ENCODE measurements at places on chromosomes 7 and 10.

- no peak for DNase-seq
Observed at GRCh38 chr7:37770838-37771237, 77.6 kb upstream of the NME8 start.

- no peak for DNase-seq
Observed at GRCh38 chr10:4208499-4208898, 423.5 kb upstream of the KLF6 start.

- no peak for DNase-seq
Observed at GRCh38 chr7:67777119-67777518, 780.5 kb downstream of the TYW1 start.

GRCh38 chr10:11765141-11765540, 23.0 kb downstream of the ECHDC3 start:
- no peak for DNase-seq

GRCh38 chr7:120852700-120853099, 5.2 kb downstream of the TSPAN12 start:
- DNase-seq: no peak

DNA sequence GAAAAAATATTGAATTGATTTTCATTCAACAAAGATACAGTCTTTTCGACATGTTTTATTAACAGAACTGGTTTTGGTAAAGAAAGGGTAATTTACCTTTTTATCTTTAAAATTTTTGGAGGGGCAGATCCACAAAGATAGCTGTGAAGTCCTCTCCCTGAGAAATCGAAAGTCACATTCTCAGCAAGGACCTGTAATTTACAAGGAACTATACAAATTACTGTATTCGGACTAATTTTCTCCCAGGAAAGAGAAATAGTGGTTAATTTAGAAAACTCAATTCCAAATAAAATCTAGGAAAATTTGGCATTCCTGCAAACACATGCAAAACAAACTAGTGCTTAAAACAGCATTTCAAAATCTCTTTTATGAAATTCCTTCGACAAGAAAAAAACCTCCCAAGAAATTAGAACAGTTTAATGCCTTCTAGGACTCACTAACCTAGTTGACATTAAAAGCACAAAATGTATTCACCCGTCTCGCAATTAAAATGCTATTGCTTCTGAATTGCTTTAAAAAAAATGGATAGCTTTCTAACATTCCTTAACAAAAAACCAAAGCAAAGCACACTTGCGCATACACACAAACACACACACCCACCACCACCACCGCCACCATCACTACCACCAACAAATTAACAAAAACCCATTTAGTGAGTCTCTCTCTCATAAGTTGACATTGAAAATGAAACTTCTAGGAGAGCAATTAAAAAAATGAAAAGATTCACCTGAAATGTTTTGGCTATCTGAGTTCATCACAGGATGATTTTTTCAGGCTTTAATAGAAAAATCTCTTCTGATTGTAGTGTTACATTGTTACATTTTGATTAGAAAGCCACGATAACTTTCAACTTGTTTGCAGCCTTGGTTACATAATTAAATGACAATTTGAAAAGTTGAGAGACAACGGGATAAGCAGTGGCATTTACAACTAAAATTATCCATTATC, 4.0 kb upstream of the NKX2-3 start:
- no peak for DNase-seq

DNA sequence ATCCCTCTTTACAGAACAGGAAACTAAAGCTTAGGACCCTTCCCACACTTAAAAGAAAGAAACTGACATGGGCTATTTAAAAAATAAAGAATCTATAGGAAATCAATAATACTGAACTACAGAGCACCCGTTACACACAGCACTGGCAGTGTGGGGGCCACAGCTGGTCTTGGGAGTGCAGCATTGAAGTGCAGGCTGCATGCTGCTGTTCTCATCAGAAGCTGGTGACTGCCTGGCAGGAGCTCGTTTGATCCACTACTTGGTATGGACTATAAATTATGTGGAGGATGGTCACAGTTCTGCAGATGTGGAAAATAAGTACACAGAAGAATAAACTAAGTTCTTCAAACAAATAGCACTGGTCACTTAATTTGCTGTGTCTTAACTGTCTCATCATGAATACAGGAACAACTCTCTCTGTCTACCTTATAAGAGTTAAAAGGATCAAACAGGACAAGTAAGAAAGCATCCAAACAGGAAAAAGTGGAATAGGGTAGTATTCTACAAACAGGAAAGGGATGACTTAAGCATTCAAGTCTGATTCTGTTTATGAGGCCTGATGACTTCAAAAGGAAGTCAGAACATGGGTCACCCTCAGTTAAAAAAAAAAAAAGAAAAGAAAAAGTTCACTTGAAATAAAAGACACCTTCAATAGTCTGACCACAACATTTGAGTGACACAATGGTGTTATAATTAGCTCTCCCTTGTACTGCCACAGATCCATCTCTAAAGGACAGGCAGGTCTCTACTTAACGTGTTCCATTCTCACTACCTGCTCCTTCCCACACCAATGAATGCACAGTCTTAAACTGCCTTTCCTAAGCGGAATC, 21.0 kb downstream of the DOCK4 start:
- no peak for DNase-seq

DNA sequence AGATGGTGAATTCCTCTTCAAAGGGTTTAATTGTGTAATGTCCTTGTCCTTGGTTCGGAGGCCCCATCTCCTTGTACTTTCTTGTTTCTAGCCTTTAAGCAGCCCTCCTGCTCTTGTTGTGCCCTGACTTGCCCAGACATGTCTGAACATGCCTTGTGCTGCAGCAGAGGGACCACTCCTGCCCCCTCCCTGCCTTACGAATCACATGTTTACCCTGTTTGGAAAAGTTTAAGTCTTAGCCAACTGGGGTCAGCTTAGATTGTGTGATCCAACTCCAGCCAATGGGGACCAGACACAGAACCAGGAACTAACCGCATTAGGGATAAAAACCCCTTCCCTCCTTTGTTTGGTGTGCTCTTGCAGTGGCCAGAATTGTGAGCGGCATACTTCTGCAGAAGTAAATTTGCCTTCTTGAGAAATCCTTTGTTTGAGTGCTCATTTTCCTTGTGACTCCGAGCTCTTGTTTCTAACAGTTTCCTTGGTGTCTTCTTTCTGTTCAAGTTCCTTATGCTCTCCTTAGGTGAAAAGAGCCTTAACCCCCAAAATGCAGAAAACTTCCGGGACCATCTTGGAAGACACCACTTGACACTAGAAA, 29.4 kb downstream of the CLRN3 start:
- peak; percentile 3 for DNase-seq

GRCh38 chr10:60570272-60570865, 180.7 kb upstream of the ANK3 start:
- DNase-seq: no peak

- no peak for DNase-seq
Observed at GRCh38 chr10:16752099-16752498, 65.1 kb downstream of the RSU1 start.

DNA sequence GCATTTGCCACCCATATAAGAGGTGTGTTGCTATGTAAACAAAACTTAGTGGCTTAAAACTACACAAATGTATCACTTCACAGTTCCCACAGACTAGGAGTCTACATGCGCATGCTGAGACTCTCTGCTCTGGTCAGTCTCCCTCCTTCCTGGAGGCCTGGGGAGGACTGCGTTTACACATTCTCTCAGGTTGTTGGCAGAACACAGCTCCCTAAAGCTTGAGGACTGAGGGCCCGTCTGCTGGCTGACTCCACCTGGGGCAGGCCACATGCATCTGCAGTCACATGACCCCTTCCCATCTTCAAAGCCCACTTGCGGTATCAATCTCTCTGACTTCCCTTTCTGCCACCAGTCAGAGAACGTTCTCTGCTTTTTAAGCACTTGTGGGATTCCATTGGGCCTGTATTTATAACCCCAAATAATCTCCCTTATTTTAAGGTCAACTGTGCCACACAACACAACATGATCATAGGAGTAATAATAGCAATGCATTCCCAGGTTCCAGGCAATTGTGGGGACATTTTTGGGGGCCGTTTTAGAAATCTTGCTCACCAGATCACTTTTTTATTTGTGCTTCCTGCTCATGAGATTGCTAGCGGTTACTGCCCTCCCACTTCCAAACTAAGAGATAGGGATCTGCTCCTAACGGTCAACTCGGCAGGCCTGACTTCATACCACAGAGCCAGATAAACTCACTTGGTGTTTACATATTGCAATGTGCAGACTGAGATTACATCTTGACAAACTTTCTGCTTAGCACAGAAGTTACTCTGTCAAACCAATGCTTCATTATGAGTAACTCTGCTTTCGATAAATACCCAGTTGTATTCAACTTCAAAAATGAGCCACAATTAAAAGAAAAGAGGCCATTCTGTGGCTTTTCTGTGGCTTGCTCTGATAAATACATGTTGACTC, 96.3 kb downstream of the ALOX5 start:
- DNase-seq: peak; percentile 86

DNA sequence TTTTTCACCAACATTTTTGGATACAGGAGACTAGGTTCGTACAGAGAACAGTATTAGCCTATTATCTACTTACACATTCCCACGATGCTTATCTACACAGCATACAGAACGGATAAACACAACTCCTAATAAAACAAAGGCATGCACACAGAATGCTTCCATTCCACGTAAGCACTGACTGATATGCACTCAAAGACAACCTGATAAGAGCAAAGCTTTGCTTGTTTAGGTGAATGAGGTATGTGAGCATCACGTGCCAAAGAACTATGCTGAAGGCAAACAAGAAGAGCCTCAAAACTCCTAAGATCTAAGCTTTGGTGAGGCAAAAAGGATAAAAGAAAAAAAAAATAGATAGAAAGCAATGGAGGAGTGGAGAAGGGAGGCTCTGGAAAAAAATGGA, 413.5 kb upstream of the LRRN3 start:
- no peak for DNase-seq

- no peak for DNase-seq
Observed at GRCh38 chr7:138661069-138661635, 40.0 kb downstream of the SVOPL start.

GRCh38 chr10:4344492-4344994, 481.5 kb upstream of the AKR1E2 start:
- peak; percentile 100 for DNase-seq

DNA sequence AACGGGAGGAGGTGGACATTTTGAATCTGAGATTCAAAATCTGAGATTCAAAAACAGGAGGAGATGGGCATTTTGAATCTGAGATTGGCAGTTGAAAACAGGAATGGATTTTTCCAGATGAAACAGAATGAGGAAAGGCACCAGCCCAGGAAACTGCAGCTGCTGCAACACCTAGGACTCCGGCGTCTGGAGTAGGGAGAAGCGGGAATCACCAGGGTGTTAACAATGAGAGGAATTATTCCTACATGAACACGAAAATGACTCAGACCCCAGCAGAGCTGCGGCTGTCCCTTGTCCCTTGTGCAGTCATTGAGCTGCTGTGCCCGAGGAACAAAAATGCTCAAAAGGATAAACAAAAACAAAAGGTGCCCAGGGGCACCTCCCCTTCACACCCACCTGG, 59.9 kb upstream of the KAT6B start:
- DNase-seq: peak; percentile 6

Measured in astrocyte (in vitro differentiated cells and primary cell).